ENCODE measurements at places on chromosomes 2 and 18.

DNA sequence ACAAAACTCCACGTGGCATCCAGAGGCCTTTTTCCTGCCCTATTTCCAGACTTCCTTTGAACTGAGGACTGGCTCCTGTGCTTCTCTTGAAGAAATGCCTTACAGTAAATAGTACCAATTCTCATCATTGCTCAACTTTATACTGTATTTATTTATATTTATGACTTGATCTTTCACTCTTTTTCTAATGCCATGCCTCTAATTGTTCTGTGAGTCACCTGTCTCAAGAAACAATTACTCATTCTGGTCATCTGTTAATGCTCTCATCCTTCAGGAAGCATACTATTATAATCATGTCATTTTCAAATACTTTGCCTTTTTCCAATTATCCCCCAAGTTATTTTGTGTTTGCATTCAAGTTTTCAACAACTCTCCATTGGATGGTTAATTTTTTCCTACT is 85.9 kb downstream of the DCDC2C start:
- DNase-seq = no peak

- DNase-seq = no peak
These were observed 857 bp downstream of the DYM start for GRCh38 chr18:49459404-49460171.

DNA sequence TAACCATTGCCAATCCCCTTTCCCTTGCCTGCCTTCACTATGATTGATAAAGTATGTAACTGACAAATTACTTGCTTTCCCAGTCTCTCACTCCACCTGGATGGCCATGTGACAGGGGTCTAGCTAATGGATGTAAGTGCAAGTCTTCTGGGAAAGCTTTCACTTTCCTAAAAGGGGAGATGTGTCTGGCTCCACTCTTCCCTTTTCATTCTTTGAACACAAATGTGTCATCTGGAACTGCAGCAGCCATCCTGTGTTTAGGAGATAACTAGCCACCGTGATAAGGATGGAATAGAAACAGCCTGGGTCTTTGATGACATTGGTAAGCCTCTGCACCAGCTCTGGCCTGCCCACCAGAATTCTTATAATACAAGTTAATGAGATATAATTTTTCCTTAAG is 38.2 kb downstream of the SNRPD1 start:
- DNase-seq = no peak

GRCh38 chr2:215104226-215104625 is 34.2 kb downstream of the ABCA12 start:
- DNase-seq = no peak

DNA sequence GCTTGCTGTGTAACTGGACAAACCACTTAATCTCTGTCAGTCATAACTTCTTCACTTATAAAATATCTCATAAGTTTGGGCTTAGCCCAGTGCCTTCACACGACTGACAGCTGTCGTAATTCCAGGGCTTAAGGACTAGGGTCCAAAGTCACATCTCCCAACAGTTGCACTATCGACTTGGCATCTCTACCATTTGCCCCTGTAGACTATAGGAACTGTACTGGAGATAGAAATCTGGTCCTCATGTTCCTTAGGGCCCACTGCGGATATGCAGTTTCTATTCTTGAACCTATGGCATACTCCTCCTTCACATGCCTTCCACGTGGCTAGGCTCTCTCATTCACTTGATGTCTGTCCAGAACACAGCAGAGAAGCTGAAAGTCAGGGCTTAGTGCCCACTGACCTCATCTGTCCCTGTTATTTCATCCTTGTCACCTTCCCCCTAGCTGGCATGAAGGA is 2.7 kb downstream of the ABHD1 start:
- no peak for DNase-seq

DNA sequence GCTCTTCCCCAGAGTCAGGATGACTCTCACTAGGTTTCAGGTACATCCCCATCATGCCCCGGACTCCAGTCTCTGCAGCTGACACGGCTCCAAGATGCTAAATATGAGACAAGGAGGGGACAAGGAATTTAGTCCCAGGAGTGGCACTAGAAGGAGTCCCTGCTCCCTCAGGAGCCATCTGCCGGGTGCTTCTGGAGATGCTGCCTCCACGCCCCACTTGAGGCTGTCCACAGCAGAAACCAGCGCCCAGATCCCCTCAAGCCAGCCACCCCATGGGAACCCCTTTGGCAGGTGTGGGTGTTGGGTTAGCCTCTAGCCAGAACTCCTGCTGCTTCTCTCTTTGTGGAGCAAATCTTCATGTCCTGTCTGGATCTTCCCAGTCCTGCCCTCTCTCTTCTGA is 40.3 kb downstream of the BCL11A start:
- no peak for DNase-seq

DNA sequence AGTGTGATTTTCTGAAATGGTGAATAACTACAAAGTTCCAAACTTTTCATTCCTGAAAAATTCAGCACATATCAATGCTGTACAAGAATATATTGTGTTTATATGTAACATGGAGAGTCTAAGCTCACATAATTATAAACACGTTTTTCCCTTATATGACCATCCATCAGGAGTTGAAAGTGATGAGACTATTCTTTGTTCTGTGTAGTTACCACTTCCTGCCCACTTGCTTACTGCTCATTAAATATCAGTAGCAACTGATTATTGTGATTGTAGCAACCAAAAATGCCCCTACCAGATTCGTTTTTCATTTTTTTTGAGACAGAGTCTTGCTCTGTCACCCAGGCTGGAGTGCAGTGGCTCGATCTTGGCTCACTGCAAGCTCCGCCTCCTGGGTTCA is 30.8 kb downstream of the OTX1 start:
- DNase-seq = no peak

GRCh38 chr2:12008425-12009061 is 262.1 kb downstream of the LPIN1 start:
- DNase-seq = no peak

DNA sequence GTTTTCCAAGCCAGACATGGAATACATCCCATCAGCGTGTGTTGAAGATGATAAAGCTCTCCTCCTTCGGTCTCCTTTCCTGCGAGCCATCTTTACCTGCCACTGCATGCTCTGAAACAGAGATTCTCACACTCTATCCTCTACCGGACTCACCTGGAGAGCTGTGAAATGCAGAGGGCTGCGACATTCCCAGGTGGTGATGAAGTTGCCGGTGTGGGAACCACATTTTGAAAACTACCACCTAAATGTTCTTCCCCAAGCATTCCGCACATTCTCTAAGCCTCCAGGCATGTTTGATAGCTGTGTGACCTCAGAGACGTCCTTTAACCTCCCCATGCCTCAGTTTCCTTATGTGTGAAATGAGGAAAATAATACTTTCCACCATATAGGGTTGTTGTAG is 226.2 kb upstream of the RAB6C start:
- no peak for DNase-seq

DNA sequence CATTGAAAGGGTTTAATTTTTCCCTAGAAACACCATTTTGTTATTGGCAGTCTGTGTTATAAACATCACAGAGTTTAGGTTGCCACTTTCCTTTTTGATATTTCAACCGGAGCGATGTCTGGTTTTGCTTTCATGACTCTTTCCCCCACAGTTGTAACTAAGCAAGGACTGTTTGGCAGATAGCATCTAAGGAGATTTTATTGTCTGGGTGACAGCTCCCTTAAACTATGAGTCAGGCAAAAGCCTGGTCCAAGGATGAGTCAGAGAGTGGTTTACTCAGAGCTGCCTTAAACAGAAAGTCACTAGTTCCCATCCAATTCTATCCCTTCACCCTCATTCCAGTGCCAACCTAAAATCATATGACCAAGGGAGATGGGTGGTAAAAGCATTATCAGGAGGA is 341.6 kb upstream of the VWC2L start:
- DNase-seq = peak; percentile 68

GRCh38 chr18:77108001-77108692 is 24.4 kb downstream of the MBP start:
- peak; percentile 35 for DNase-seq

- DNase-seq = no peak
These were observed 29.2 kb upstream of the DSEL start for GRCh38 chr18:67545681-67546080.

- DNase-seq = no peak
These were observed 37.0 kb upstream of the MEP1B start for GRCh38 chr18:32152705-32153448.

- no peak for DNase-seq
These were observed 167.4 kb downstream of the NCK2 start for GRCh38 chr2:105912081-105912480.

- no peak for DNase-seq
These were observed 269.4 kb upstream of the RAB6C start for GRCh38 chr2:129709956-129710598.

DNA sequence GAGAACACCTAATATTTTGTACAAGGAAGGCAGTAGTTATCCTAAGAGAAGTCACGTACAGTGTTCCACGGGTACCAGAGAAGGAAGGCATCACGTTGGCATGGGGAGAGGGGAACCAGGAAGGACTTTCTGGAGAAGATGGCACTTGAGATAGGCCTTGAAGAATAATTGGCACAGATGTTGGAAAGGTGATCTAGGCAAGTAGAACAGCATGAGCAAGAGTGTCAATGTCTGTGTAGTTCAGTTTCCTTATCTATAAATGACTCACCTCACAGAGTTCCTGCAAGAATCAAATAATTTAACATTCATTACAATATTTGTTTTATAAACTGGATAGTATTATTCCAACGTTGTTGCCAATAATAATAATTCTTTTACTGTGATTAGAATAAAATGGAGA is 48.3 kb upstream of the BZW1 start:
- no peak for DNase-seq

GRCh38 chr2:169609264-169609663 is 25.1 kb downstream of the PPIG start:
- DNase-seq = no peak

- DNase-seq = no peak
These were observed 63.9 kb downstream of the NEB start for GRCh38 chr2:151670346-151670745.

GRCh38 chr2:86785456-86785855 is 5.3 kb downstream of the CD8A start:
- DNase-seq = no peak

GRCh38 chr2:219722276-219722879 is 94.9 kb downstream of the SLC4A3 start:
- DNase-seq = no peak

DNA sequence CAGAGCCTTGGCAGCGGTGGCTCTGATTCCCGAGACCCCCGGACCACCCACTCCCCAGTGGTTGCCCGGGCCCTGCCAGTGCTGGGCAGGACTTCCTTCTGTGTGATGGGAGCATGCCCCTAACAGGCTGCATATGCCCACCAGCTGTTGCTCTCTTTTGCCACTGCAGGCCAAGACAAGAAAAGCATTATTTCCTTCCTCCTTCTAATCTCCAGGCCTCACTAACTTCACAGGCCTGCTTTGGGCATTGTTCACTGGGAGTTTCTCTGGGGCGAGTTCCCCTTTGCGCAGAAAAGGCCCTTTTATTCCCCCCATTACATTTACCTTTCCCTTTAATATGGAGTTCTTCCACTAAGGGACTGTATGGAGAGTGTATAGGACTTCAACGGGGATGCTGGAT is 249.1 kb upstream of the SIX2 start:
- DNase-seq = no peak

- peak; percentile 20 for DNase-seq
These were observed 226.9 kb downstream of the TMEM163 start for GRCh38 chr2:134491771-134492441.

- DNase-seq = no peak
These were observed 211.7 kb downstream of the PMAIP1 start for GRCh38 chr18:60111525-60111924.

DNA sequence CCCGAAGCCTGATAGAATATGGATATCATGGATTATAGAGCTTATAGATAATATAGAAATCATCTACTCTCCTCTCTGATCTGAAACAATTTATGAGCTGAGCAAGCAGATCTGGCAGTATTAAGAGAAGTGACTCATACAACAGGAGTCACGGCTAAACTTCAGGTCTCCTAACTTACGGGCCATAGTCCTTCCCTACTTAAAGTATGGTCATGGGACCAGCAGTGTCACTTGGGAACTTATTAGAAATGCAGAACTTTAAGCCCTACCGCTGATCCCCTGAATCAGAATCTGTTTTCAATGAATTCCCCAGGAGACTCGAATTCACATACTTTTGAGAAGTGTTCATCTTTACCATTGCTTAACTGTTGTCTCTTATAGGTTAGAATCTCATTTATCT is 195.7 kb upstream of the FANCL start:
- DNase-seq = no peak

GRCh38 chr2:104027321-104027720 is 826.6 kb upstream of the POU3F3 start:
- no peak for DNase-seq

DNA sequence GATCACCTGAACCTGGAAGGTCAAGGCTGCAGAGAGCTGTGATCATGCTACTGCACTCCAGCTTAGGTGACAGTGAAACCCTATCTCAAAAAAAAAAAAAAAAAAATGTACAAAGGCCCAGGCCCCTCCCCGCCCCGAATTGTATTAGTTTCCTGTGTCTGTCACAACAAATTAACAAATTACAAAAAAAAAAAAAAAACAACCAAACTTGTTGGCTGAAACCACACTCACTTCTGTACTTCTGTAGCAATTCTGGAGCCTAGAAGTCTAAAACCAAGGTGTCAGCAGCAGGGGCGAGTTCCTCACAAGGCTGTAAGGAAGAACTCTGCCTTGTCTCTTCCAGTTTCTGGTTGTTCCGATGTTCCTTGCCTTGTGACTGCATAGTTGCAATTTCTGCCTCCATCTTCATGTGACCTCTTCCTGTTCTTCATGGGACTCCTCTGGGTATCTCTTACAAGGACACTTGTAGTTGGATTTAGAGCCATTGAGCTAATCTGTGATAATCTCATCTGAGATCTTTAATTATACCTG is 100.8 kb upstream of the ZSWIM2 start:
- no peak for DNase-seq

DNA sequence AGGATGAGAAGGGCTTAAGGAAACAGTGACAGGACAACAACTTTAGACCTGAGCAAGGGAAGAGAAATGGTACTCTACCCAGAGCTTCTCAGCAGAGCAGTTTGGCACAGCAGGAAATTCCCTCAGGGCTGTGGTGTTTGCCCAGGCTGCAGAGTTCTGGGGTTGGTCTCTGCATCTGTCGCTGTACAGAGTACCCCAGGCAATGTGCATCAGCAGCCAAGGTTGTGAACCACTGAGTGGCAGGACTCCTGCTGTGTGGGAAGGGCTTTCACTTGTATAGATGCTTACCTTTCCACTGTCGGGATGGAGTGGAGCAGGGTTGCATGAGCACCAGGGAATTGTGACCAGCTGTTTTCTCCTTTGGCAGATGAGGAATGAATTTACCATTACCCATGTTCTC is 21.2 kb downstream of the STAMBP start:
- no peak for DNase-seq

DNA sequence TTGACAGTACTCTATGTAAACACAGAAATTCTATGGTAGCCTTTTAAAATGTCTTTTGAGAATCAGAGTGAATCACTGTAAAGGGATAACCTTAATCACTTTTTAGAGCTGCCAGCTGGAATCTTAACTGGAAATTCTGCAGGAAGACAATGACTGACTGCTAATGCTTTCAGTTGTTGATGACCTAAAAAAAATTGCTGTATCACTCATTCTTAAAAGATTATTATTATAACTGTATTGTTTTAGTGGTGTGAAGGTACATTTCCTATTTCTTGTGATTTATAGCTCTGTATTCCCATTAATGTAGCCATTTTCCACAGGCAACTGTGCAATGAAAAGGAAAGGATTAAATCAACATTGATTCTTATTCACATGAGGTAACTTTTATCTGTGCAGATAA is 260.5 kb downstream of the CALCRL start:
- DNase-seq = no peak

- DNase-seq = no peak
These were observed 39.4 kb downstream of the ACOXL start for GRCh38 chr2:110771547-110772382.
